ENCODE measurements at places on chromosomes 1 and 21.
A peak's percentile ranks its signal among the peaks of the same experiment; 100 is the strongest.

DNA sequence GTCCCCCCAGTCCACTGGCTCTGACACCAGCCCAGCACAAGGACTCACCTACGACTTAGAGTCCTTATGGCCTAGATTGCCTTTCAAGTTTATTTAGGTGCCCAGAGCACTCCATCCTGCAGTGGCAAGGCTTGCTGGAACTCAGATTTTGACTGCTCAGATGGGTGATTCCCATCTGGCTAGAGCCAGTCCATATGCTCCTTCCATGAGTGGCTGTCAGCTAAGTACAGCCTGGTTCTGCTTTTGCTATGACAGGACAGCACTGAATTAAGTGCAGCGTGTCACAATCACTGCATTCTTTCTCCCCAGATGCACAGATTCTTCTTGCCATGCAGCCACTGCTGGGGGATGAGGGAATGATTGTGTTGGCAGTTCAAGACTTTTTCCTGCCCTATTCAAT, 43.8 kb downstream of the GPR52 start:
- no peak for DNase-seq

DNA sequence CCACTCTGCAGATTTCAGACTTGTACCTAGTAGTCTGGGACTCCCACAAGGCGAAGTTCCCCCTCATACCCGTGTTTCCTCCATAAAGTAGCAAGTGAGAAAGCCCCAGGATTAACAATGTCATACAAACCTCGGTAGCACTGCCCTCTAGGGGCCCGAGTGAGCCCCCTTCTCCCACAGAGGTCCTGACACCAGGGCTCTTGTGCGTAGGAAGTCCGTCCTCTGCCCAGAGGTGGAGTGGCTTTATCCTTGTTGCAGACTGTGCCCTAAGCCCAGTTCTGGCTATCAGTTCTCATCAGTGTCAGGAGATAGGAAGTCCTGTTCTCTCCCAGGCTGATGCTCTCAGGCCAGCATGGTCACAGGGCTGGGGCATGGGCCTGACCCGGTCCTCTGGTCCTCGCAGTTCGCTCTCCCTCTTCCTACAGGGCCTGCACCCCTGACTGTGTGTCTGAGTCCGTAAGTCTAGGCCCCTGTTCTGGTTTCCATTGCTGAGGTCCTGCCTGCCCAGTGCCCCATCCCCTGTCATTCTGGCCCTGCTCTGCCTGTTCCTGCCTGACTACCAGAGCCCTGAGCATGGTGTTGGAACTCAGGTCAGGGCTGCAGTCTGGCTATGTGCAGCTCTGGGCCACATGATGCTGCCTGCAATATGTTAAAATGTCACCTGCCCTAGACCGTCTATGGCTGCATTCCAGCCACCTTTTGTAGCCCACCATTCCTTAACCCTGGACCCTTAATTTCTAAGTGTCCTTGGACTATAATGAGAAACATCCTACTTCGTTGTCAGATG, 285.6 kb downstream of the ASTN1 start:
- peak; percentile 31 for DNase-seq

DNA sequence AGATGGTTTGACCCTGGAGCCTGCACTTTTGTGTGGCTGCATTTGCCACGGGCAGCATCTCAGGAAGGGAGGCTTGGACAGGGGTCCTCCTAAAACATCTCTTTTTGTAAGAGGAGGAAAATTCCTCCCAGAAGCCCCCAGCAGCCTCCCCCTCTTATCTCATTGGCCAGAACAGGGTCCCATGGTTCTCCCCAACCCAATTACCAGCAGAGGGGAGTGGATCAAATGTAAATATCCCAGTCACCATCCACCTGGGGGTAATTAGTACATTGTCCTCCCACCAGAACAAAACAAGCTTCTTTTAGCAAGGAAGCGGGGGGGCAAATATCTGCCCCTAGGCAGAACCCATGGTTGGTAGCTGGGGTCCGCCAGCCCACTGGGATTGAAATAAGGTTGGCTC, 44.7 kb upstream of the TENT5B start:
- DNase-seq = no peak

- no peak for DNase-seq
These were observed 185.4 kb downstream of the ZSCAN20 start for GRCh38 chr1:33657833-33658232.

DNA sequence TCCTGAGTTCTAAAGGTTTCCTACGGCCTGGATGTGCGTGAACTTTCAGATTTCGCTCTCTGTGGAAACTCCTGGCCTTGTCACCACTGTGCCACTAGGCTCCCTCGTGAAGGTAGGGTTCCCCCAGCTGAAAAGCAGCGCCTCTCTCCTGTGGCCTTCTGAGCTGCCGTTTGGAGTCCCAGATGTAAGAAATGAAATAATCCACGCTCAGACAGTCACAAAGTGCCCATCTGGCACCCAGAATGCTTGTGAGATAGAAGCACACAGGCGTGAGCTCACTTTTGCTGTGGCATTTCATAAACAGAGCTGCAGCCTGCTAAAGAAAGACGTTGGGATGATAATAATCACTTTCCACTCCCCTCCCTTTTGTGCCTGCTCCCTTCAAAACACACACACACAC, 65.8 kb downstream of the LMO4 start:
- DNase-seq = peak; percentile 89

GRCh38 chr1:29396438-29397255, 160.3 kb downstream of the PTPRU start:
- DNase-seq = no peak

DNA sequence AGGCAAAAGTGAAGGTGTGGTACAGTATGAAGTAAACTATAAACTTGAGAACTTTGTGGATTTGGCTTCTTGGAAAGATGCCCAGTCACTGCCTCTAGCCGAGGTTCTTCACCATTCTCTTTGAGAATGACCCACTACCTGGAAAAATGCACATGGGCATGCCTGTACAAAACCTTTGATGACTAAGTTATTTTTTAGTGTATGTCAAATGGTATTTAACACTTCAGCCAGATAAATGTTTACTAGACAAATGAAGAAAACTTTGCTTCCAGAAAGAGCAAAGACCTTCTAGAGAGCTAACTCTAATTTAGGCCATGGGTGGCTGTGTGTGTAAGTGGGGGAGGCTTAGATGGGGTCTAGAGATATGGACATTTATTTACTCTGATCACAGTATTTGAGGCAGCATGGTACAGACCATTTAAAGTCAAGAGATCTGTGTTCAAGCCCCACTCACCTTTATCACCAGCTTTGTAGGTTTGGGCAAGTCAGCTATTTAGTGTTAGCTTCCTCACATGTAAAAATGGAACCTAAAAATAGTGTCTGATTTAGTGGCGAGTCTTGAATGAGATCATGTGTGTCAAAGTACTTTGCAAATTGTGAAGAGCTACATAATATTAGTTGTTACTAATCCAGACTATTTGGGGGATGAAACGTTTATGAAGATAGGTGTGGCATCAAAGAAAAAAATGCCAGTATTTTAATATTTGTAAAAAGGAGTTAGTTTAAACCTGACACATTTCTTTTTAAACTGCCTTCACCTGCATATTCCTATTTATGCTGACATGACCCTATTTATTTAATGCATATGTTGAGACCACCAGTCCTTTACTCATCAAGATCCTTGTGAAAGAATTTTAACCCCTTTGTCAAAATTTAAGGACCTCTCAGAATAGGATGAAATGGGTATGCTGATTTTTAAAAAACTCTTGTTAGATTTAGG, 20.2 kb downstream of the NFYC start:
- DNase-seq = peak; percentile 59

DNA sequence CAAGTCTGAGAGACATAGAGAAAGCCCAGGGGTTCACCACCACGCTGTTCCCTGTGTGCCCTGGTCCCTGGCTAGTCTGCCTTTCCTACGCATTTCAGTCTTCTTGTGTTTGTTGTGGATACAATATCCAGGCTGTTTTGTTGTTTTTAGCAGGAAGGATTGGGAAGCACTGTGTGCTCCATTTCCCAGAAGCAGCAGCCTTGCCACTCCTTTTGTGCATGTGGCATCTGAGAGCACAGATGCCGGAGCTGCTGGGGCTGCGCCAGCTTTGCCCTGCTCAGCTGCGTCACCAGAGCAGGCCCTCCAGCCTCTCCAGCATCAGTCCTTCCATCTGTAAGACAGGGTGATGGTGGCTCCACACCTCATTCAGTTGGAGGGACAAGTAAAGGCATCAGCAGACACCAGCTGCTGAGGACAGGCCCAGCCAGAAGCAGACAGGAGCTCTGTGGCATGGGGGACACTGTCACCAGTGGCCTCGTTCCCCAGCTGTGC, 94.4 kb upstream of the COL6A1 start:
- no peak for DNase-seq

DNA sequence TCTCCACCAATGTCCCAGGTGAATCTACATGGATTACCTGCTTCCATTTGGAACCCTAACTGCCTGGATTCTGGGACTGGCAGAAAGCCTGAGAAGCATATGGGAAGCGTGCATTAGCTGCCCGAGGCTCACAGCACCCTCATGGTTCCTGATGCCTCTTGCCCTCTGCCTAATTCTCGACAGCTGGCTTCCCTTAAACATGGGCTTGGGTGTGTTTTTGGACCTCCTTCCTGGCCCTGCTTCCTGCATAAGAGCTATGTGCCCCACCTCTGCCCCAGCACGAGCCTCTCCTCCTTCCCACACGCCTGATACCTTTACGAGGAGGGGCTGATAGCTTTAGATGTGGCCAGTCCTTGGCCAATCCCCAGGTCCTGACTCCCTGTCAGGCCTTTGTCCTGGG, 152.4 kb upstream of the HMGB4 start:
- no peak for DNase-seq

GRCh38 chr21:33268737-33269441, 2.7 kb downstream of the IL10RB start:
- peak; percentile 77 for DNase-seq

DNA sequence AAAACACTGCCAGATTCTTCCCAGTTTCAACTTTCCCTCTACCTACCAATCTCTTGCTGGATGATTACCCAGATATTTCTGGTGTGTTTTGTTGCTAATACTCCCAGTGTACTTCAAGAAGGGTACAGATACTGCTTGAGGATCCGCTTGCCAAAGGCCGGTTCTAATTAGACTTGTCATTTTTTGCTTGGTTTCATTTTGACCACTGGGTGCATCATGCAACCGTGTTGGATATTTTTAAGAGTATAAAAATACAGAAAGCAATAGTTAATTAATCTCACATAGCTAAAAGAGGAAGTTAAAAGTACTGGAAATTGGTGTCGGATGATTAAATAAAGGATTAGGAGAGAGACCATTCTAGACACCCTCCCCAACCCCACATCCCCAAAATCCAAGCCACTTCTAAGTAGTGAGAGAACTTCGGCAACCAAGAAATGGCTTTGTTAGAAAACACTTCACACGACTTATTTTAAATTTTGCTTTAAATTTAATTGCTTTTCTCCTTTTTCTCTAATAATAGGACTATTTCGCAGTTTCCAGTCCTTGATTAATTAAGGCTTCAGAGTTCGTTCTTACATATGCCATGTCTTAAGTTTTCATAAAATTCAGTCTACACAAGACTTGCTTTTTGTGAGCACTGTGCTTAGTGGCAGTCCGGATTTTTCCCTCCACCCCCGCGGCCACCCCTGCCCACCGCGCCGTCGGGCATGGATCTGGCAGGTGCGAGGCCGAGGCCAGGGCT, 2.5 kb upstream of the CDKN2C start:
- DNase-seq = peak; percentile 68

DNA sequence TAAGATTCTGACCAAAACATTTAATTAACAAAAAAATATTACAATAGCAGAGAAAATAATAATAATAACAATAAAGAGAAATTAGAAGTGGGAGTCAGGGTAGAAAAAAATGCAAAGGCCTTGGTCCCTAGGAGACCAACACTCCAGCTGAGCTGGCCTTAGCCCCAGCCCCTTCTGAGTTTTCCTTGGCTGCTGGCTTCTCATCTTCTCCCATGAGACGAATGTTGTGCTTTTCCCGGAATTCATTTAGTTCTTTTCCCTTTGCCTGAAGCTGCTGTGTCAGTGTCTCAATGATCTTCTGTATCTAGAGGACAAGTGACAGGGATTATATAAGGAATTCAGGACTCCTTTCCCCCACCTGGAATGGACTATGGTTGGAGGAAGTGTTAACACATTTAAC, 2.4 kb downstream of the KLHDC9 start:
- DNase-seq = no peak

- DNase-seq = peak; percentile 10
These were observed 396.5 kb downstream of the SMYD3 start for GRCh38 chr1:246110343-246111219.

- no peak for DNase-seq
These were observed 143.6 kb downstream of the SPATA46 start for GRCh38 chr1:162233066-162233465.

DNA sequence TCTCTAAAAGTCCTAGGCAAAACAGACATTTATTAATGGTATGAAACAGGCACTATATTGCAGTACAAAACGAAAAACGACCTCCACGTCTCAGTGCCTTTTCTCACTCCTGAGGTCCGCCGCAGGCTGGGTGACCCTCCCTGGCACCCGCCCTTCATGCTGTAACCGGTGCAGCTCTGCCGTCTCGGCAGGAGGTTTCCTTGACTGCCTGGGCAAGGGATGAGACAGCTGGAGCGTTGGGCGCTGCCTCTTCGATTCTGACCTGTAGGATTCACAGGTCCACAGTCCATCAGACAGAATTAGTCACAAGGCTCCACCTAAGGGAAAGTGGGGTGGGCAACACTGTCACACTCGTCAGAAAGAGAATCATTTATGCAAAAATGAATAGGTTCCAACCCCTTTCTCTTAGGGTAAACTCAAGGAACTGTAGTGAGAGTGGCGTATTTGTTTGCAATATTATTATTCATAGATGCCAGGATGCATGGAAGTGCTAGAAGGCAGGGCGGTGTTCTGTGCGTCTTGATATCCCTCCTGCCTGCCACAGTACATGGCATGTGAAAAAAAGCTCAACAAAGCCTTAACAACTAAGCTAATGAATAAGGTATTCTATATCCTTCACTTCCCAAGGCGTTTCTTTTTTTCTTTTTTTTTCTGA, 23.5 kb upstream of the ZBTB18 start:
- no peak for DNase-seq

DNA sequence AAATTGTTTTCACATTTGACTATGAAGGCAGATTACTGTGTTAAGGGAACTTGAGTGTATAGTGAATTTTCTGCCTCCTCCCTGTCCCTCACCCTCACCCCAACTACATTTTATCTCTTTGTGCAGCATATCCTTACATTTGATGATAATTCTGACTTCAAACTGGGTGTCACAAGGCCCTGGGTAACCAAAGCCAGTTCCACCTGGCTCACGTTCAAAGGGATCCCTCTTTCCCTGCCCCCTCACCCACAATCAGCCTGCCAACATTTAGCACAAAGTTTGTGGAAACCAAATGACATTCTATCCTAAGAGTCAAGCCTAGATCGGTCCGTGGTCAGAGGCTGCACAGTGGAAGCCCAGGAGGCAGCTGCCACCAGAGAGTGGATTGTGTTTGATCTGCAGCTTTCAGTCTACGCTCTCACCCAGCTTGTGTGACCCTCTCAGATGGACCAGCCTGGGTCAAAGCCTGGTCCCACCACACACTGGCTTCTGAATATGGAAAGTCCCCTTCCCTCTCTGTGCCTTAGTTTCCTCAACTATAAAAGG, 10.3 kb downstream of the KIAA0040 start:
- no peak for DNase-seq

DNA sequence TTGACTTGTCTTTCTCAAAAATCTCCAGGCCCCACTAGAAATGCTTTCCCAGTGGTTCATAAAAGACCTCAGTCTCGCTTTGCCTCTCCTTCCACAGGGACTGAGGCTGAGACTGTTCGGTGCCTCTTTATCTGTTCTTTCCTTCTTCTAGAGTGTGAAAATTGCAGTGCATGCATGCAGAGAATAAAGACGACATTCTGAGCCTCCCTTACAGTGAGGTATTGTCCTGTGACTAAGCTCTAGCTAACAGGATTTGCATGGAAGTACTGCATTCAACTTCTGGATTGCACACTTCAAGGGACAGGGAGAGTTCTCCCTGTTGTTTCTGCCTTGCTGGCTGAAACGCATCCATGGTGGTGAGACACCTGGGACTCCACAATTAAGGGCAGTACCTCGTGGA, 69.1 kb downstream of the COLGALT2 start:
- no peak for DNase-seq

- no peak for DNase-seq
These were observed 147.7 kb downstream of the CDC42BPA start for GRCh38 chr1:227170361-227171166.

Measured in NAMALWA (cell line).